Esophagus muscularis mucosa (tissue), 4 donors: ENCODE measurements at places on chromosomes 1 and 21. TPM values are rescaled to one million over a fixed set of nuclear protein-coding genes. Genes with fewer than 3 reads are reported as not detected.

KANK4 gene
- 1.4 TPM for total RNA-seq

KLHL12 gene
- total RNA-seq = 22.4 TPM

GNG4 gene
- 1.5 TPM for total RNA-seq

DPT gene
- 126 TPM for total RNA-seq

S100B gene
- 16.0 TPM for total RNA-seq

SOAT1 gene
- 10.8 TPM for total RNA-seq

CLIC6 gene
- total RNA-seq = under 0.01 TPM

POTED gene
- not detected for total RNA-seq

ALX3 gene
- total RNA-seq = not detected

HJV gene
- total RNA-seq = not detected

MR1 gene
- total RNA-seq = 23.5 TPM

MYBPHL gene
- total RNA-seq = not detected

TFF3 gene
- 2.5 TPM for total RNA-seq

OR2T35 gene
- not detected for total RNA-seq

SDCCAG8 gene
- total RNA-seq = 52.7 TPM

RNASEL gene
- 8.1 TPM for total RNA-seq

CD34 gene
- 136 TPM for total RNA-seq

MIGA1 gene
- 16.2 TPM for total RNA-seq

ELF3 gene
- 2.9 TPM for total RNA-seq

PEX14 gene
- total RNA-seq = 16.2 TPM
